RPMI7951 (cell line): ENCODE measurements at places on chromosomes 16 and 17. TPM values are rescaled to one million over a fixed set of nuclear protein-coding genes. Genes with fewer than 3 reads are reported as not detected.
A peak's percentile ranks its signal among the peaks of the same experiment; 100 is the strongest.

DNA sequence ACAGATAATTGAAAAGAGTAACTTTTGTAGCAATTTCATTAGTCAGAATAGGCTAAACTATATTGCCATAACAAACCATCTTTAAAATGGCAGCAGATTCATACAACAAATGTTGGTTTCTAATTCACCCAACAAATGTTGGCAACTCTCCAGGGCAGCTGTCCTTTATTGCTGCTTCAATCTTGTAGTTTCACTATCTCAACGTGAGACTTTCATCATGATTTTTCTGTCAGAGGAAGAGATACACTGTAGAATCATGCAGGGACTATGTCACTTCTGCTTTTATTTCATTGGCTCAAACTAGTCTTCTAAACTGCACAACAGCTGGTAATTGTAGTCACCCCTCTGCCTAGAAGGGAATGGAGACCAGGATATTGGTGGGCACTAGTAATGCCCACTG lies 174.2 kb downstream of the TANC2 start:
- peak; percentile 73 for DNase-seq

DNA sequence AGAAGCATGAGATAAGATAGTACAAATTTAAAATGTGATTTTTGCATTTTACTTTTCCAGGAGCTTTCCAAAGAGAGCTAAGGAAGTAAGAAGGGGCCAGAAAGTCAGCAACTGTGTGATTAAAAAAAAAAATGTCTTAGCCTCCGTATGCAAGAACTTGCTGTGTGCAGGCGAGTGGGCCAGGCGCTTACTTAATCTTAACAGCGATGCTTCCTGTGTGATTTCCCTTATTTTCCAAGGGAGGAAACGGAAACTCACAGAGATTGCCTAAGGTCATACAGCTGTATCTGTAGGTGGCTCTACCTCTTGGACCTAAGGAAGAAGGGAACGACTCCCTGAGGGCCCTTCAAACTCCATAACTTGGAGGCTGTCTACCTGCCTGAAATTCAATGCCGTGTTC lies 11.1 kb downstream of the HS3ST3B1 start:
- DNase-seq: no peak

GRCh38 chr17:6913608-6914443 lies 82.0 kb upstream of the ALOX12 start:
- peak; percentile 60 for DNase-seq

UTS2R gene
- not detected in 2 replicates for total RNA-seq

ZNF785 gene
- total RNA-seq: 2.8 and 3.9 TPM in 2 replicates

DNA sequence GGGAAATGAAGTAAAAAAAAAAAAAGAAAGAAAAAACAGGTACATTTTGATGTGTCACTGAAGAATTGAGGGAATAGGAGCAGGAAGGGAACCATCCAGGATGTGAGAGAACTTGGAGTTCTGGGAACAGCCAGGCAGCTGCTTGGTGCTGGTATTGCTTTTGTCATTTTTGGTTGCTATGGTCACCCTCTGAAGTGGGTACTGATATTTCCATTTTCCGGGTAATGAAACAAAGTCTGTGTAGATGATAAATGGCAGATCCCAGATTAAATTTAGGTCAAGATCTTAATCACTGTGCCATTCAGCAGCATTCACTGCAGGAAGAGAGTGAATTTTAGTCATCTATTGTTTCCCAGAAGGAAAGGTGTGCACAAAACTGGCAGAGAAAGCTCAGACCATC lies 93.6 kb downstream of the ABCA8 start:
- no peak for DNase-seq

DNA sequence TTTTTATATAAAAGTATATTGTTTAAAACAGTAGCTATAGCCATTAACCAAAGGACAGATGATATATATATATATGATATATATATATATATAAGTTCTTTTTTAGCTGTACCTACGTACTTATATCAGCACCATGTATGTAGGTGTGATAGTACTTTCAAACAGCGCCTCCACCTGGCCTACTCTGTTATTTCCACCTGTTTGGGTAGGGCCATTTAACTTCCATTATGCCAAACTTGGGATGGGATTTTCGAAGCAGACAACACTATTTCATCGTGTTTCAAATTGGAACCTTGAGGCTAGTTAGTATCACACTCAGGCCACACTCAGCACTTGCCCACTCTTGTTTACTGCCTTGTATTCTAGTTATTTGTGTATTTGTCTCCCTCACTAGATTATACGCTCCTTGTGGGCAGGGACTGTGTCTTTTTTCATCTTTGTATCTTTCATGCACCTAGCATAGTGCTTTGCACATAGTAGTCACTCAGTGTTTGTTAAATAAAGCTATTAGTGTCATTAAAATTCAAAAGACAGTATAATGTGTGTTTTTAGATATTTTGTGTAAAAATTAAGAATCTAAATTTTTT lies 11.8 kb upstream of the CLTC start:
- no peak for DNase-seq

DNA sequence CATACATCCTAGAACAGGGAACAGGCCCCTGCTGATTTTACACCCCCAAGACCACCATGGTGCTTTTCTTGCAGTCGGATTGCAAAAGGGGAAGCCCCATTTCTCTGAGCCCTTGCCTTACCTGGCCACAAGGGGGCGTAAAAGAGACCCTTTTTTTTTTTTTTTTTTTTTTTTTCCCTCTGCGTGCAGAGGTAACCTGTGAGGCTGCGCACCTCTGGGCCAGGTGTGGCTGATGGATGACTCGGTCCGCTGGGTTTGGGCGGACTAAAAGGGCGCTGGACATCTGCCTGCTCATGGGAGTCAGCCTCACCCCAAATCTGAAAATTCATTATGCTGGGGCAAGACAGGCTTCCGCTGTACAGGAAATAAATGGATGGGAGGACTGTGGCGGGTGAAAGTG lies 281.0 kb downstream of the CBLN1 start:
- DNase-seq: no peak

DNA sequence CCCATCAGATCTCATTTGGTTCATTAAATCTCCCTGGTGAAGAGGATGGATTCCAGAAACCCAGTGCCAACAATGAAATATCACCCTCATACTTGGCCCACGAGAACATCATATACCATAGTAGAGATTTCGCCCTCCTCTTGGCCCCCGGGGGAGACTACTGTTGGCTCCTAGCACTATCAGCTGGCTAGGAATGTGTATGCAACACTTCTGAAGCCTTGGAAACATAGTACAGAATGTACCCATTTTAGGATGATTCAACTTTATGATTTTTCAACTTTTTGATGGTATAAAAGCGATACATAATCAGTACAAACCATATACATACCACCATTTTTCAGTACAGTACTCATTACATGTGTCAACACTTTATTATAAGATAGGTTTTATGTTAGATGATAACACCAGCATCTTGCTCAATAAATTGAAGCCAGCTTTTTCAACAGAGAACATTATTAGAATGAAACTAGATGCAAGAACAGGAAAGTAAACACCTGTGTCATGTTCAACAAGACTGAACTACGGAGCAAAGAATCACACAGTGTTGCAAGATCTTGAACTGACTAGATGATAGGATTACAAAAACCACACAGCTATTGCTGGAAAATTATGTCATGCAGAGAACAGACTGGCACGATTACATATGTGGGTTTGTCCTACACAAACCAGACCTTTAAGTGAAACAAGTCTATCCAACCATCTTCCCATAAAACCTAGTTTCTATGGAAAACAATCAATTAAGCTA lies 17.2 kb downstream of the RSL1D1 start:
- DNase-seq: peak; percentile 24

GRCh38 chr16:81094771-81095251 lies 1.4 kb downstream of the GCSH start:
- DNase-seq: peak; percentile 23

NLE1 gene
- 13.1 and 13.5 TPM in 2 replicates for total RNA-seq

- no peak for DNase-seq
Observed at GRCh38 chr16:81096715-81097208, 567 bp upstream of the GCSH start.

SLC13A2 gene
- total RNA-seq: not detected in 2 replicates

- DNase-seq: no peak
Observed at GRCh38 chr16:974611-975261, 4.0 kb upstream of the LMF1 start.

- DNase-seq: no peak
Observed at GRCh38 chr16:77960766-77961165, 61.6 kb upstream of the CLEC3A start.

DNA sequence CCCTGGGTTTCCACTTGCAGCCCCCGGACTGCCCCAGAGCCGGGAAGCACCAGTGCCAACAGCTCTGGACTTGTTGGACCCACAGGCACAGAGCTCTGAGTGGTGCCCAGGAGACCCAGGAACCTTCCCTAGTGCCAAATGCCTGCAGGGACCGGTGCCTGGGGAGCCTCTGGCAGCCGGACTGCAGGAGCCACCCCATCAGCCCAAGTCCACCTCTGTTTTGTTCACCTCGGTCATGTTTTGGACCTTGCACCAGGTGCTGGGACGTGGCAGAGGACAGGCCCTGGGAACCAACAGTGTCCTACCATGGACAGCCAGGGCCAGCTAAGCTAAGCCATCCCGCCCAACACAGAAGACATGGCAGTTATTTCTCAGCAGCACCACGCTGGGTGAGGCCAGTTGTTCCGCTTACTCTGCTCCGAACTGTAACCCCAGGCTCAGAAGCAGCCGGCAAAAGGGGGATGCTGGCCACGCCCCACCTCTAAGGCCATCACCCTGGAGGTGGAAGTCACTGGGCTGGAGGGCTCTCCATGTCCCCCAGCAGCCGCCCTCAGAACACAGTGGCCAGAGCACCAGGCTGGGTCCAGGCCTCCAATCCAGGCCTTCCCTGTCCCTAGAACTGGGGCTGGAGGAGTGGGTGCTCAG lies 79.8 kb downstream of the AMFR start:
- no peak for DNase-seq

GRCh38 chr17:78599419-78599818 lies 22.2 kb upstream of the DNAH17 start:
- DNase-seq: peak; percentile 20

GRCh38 chr17:14505606-14506005 lies 204.7 kb downstream of the HS3ST3B1 start:
- DNase-seq: no peak

DNA sequence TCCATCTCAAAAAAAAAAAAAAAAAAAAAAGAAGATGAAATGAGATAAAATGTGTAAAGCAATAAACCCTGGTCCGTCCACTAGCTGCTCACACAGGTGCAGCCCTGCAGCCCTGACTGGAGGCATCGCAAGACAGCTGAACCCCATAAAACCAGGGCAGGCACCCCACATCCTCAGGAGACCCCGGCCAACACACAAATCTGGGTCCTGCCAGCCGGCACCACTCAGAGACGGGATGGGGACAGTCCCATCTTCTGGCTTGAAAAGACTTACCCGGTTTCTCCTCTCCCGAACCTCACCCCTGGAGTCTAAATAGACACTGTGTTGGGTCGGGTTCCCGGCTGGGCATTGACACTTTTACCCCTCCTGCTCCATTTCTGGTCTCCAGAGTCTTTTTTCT lies 52.7 kb upstream of the TNRC6C start:
- DNase-seq: no peak

ENPP7 gene
- total RNA-seq: not detected in 2 replicates

DNA sequence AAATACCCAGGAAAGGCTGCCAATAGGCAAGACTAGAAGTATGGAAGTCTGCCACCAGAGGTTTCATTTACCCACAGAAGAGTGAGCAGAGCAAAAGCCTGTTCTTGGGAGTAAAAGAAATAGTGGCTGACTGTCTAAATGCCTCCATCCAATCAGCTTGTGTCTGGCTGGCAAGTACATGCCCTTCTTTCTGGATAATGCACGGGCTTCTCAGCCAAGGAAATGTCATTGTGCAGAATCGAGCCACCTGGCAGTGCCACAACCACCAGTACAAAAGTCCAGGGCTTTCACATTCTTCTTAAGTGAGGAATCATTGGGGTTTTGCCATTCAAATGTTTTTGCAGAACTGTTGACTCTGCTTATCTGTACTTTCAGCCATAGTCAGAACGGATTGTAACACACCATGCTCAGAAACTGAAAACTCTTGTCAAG lies 10.1 kb upstream of the ERCC4 start:
- peak; percentile 62 for DNase-seq

DNA sequence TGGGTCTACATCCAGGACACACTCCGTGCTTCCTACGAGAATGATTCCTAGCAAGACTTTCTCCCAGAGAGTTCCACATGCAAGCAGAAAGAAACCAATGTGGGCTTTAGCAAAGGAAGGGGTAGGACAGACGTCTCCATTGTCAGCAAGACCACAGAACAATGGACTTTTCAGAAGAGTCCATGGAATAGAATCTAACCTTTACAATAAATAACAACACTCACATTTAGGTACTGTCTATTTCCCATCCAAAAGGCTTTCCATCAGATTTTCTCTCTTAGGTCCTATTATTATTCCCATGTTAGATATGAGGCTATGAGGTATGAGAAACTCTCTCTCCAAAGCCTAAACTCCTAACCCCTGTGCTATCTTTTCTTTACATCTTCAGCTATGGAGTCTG lies 360.9 kb downstream of the GRIN2A start:
- no peak for DNase-seq

GRCh38 chr16:14186007-14186794 lies 115.1 kb downstream of the MRTFB start:
- DNase-seq: peak; percentile 69

- peak; percentile 4 for DNase-seq
Observed at GRCh38 chr17:66789961-66790437, 44.9 kb upstream of the CACNG5 start.

DNA sequence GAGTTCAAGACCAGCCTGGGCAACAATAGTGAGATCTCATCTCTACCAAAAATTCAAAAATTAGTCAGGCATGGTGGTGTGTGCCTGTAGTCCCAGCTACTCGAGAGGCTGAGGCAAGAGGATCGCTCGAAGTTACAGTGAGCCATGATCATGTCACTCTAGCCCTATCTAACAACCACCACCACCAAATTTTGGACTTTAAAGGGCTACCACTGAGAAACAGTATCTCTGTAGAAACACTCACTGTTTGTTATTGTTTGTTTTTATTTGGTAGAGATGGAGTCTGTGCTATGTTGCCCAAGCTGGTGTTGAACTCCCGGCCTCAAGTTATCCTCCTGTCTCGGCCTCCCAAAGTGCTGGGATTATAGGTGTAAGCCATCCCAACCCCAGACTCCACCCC lies 1.3 kb upstream of the UBALD2 start:
- DNase-seq: no peak

DNA sequence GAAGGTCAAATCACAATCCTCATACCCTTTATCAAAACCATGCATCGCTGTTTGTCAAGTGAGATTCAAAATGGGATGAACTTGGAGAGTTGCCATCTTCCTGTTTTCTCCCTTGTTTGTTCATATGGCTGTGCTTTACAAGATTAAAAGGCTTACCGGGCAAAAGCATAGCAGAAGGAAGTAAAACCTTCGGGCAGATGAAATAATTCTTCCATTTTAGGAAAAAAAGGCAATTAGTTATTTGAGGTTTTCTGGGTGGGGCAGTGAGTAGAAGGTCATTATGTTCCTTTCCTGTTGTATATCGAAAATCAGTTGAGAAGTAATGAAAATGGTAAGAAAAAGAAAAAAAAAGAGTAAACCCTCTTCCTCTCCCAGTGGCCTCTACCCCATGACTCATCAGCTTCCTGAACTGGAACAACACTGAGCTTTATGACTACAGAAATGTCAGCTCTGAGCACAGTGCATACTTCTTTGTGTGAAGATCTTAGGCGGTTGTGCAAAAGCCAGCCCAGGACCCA lies 369.2 kb downstream of the CDH13 start:
- peak; percentile 92 for DNase-seq
